ENCODE measurements at places on chromosomes 1 and 21.

DNA sequence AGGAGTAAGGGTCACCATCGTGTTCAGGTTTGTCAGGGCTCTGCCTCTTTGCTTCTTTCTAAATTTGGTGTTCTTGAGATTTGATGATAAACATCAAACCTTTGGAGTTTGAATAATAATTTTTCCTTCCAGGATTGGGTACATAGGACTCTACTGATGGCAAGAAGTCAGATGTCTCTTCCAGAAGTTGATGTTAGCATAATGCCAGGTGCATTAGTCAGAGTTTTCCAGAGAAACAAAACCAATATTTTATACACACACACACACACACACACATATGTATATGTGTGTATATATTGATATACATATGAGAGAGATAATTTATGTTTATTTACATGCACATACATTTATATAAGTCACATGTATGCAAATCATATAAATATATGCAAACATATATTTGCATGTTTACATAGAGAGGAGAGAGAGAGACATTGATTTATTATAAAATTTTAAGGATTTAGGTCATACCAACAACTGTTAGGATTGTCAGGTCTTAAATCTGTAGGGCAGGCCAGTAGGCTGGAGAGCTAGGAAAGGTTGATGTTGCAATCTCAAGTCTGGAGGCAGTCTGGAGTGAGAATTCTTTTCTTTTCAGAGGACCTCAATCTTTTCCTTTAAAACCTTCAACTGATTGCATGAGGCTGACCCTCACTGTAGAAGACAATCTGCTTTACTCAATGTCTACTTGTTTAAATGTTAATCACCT lies 199.2 kb downstream of the HLX start:
- DNase-seq: no peak

DNA sequence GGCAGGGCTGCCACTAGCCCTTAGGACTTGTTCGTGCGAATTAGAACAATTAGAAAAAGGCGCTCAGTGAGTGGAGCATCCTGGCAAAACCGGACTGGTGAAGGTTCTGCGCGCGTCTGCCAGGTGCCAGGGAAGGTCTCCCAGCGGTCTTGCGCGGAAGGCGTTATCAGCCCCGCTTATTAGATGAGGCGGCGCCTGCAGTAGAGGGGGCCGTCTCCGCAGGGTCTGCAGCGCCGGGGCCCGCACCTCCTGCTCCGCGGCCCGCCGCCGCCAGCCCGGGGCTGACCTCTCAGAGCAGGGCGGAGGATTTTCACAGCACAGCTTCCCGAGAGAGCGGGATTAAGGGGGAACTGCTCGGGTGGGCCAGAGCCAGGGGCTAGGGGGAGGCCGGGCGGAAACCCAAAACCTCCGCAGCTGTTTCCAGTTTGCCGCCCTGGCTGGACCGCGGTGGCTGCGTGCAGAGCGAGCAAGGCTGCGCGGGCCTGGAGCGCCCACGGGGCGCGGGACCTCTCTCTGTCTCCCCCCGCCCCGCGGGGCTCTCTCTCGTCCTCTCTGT lies 155.2 kb downstream of the FOXD2 start:
- DNase-seq: no peak

DNA sequence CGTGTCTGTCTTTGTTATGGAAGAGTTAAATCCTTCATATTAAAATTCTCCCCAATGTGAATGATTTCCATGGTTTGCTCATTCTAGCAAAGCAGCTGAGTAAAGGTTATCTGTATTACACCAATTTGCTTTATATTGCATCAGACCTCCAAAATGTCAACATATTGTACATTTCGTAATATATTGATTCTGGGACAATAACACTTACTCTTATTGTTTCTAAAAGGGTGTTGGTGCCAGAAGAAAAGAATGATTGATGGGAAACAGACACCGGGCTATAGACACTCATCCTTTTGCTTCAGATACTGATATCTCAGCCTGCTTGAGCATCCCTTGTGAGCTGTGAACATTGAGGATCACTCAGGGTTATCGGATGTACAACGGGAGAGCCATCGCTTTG lies 7.0 kb downstream of the NTNG1 start:
- DNase-seq: no peak

GRCh38 chr21:34082769-34083168 lies 9.4 kb downstream of the MRPS6 start:
- no peak for DNase-seq

GRCh38 chr1:39174390-39175081 lies 30.0 kb upstream of the MACF1 start:
- no peak for DNase-seq

- no peak for DNase-seq
Observed at GRCh38 chr1:175504875-175505555, 238.4 kb downstream of the TNR start.

Data from brain microvascular endothelial cell (primary cell).